ENCODE measurements at places on chromosomes 7 and 10.

DNA sequence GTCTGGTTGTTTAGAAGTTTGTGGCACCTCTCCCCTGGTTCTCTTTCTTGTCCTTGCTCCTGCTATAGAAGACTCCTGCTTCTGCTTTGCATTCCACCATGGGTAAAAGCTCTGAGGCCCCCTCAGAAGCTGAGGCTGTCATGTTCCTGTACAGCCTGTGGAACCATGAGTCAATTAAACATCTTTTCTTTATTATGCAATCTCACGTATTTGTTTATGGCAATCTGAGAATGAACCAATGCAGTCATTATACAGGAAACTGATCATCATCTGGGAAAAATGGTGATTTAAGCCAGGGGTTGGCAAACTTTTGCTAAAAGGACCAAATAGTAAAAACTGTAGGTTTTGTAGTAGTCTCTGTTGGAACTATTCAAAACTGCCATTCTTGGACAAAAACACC is 175.4 kb downstream of the CSTF2T start:
- DNase-seq, result peak; percentile 24

GRCh38 chr7:27677912-27678612 is 15.4 kb upstream of the HIBADH start:
- peak; percentile 89 for DNase-seq

- DNase-seq, result peak; percentile 69
These were observed 34.9 kb downstream of the TAX1BP1 start for GRCh38 chr7:27774717-27775328.

- DNase-seq, result no peak
These were observed 325.4 kb upstream of the NPVF start for GRCh38 chr7:25553580-25554291.

DNA sequence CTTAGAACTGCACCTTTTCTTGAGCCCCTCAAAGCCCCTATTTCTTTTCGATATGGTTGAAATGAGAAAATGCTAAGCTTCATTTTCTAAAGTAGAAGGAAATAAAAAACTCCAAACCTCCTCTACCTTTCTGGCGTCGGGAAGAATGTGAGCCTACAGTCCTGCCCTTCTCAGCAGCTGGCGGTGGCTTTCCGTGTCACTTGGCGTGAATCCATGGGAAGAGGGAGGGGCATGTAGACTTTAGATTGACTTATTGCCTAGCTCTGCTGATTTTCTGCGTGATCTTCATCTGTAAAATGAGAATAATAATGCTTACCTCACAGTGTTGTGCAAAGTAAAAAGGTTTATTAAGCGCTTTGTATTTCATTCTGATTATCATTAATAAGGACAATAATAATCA is 35.0 kb downstream of the PRR15 start:
- no peak for DNase-seq

DNA sequence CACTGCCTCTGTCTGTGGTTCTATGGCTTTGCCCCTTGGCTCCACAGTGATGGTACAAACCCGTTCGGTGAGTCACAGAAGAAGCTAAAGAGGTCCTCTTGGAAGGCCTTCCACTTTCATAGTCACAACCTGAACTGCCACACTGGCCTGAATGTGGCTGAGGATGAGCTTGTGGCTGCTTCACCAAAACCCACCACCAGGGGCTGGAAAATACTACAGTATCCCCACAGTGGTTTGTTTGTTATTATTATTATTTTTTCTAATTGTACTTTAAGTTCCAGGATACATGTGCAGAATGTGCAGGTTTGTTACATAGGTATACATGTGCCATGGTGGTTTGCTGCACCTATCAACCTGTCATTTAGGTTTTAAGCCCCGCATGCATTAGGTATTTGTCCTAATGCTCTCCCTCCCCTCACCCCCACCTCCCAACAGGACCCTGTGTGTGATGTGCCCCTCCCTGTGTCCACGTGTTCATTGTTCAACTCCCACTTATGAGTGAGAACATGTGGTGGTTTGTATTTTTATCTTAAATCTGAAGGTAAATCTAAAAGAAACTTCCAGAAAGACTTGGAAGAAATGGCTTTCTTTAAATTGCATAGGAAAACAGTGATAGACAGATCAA is 160.8 kb upstream of the NPSR1 start:
- no peak for DNase-seq

GRCh38 chr7:139721417-139721816 is 56.4 kb downstream of the HIPK2 start:
- DNase-seq, result no peak

DNA sequence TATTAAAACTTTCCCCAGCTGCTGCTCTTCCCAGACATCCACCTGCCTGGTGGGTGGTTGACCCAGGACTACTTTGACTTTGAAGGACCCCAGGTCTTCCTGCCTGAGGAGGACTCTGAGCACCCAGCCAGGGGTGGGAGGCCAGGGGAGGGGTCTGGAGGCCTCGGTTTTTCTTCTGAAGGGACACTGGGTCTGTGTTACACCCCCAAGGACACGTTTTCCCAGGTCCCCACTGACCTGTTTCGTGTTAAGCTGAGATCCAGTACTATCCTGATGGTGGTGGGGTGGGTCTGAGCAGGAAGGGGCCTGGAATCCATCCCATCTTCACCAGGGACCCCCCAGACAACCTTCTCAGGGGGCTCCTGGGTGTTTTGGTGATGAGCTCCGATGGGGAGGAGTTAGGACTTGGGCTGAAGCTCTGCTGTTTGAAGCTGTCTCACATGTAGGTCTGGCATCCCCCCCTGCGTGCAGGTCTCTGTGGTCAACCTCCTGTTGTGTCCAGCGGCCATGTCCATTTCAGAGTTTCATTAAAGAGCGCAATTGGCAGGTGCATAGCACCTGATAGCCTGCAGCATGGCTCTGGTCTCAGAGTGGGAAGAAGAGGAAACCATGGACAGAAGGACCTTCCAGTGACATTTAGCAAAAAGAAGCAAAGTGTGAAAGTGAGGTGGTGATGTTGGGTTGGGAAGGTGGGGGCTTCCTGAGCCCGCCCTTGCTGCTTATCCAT is 3.5 kb downstream of the JAKMIP3 start:
- DNase-seq, result no peak

DNA sequence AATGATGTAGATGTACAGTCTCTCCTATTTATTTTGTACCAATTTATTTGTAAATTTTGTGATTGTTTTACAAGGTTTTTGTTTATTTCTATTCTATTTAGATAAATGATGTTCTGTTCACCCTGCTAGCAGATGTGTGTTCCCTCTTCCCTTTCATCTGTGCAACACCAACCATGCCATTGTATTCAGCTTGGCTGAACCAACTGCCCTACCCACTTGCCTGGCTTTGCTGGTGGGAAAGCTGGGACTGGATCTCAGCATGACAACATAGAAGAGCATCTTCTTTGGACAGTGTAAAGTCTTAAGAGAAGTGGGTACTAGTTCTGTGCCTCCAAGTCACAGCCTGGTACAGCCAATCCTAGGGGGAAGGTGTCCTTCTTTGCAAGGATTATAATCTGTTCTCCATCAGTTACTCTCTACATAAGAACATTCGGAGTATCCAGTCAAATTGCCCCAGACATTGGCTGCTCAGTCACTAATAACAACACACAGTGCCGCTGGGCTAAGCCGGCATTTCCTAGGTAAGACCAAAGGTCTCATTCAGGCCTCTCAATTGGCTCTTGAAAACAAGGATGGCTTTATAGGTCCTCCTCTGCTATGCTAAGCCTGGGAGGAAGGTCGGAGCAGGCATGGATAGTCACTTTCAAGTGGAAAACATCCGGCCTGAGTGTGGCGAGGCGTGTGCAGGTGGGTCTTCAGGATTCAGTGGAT is 109.7 kb downstream of the NT5C2 start:
- no peak for DNase-seq

- no peak for DNase-seq
These were observed 42.1 kb downstream of the ASB4 start for GRCh38 chr7:95527776-95528250.

- no peak for DNase-seq
These were observed 235.1 kb downstream of the FOXP2 start for GRCh38 chr7:114649689-114650088.

- peak; percentile 38 for DNase-seq
These were observed 324.6 kb downstream of the ATRNL1 start for GRCh38 chr10:115417585-115418265.

GRCh38 chr7:151448261-151449252 is 8.6 kb upstream of the CRYGN start:
- peak; percentile 71 for DNase-seq
